ENCODE measurements at places on chromosomes 16 and 17. TPM values are rescaled to one million over a fixed set of nuclear protein-coding genes. Genes with fewer than 3 reads are reported as not detected.
A peak's percentile ranks its signal among the peaks of the same experiment; 100 is the strongest.

- peak; percentile 74 for DNase-seq
Measured at GRCh38 chr16:17404941-17405689, 65.6 kb downstream of the XYLT1 start.

DNA sequence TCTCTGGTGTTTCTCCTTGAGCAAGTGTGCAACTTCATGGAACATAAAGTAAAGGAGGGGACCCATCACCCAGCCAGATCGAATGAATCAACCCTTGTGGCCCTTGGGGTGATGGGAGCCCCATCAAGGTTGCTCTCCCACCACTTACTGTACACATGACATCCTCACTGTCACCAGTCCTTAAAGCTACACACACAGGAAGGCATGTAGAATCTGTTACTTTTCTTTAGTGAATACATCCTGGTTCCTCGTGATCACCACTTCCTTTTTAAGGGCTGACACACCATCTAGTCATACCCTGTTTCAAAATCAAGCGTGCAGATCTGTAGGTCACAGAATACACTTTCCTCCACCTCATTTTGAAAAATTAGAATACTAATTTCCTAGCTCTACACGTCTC lies 22.6 kb upstream of the MPHOSPH6 start:
- no peak for DNase-seq

- no peak for DNase-seq
Measured at GRCh38 chr17:19344311-19345066, 18.0 kb downstream of the B9D1 start.

Gene GRB2
- 84.2 TPM for total RNA-seq

Gene IL17C
- total RNA-seq = not detected

Gene HIC1
- total RNA-seq = 19.0 TPM

GRCh38 chr17:57782647-57783337 lies 37.7 kb upstream of the CCDC182 start:
- DNase-seq = no peak
